ENCODE measurements at places on chromosomes 12 and 14. TPM values are rescaled to one million over a fixed set of nuclear protein-coding genes. Genes with fewer than 3 reads are reported as not detected.

DNA sequence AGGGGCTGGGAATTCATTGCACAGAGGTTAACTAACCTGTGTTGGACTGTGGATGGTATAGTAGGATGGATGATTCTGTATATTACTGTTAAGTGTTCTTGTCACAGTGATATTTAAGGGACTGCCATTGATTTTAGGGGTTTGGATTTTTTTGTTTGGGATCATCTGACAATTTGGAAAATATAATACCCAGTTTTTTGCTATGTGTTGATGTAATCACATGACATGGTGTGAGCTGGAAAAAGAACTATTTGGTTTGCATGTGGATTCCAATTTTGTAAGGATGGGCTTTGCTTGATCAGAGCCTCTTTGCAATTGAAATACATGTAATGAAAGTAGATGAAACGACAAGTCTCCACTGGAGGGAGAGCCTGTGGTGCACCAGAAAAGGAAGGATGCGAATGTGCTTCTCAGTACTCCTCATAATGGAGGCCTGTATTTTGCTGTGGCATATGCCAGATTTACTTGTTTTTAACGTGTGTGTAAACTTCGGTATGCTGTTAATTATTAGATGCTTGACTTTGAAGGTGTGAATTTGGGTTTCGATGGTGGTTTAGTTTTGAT, 2.7 kb downstream of the DYRK2 start:
- no peak for DNase-seq

DNA sequence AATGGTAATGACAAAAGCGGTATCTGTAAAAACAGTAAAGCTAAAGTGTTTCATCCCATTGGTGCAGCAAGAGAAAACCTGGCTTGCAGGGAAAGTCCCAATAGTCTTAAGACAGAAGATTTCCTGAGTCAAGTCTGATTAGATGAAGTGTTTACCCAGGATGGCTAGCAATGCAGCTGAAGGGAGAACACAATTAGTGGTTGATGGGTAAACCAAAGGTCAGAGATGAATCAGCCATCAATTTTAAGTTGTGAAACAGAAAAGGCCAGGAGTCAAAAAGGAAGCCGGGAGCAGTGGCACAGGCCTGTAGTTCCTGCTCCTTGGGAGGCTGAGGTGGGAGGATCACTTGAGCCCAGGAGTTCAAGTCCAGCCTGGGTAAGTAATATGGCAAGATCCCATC, 52.6 kb downstream of the SEC23A start:
- no peak for DNase-seq

DNA sequence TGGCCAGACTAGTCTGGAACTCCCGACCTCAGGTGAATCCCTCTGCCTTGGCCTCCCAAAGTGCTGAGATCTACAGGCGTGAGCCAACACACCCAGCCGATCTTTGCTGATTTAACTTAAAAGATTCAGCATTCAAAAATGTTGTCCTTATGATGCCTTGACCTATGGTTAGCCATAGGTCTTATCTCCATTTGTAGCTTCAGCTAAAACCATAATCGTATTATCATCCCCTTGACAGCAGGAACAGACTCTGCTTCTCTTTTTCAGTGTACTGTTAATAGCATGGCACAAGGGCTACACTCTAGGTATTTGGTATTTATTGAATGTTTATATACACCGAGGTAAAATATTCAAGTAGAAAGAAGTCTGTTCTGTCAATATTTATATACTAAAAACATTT, 15.3 kb downstream of the CCDC62 start:
- no peak for DNase-seq

Gene IAPP
- polyA plus RNA-seq: not detected

Gene KRT80
- 6.3 TPM for polyA plus RNA-seq

Gene SIX6
- polyA plus RNA-seq: not detected

Data from muscle of arm (tissue), 14 donors.